ENCODE measurements at places on chromosomes 4 and X.

- DNase-seq, result no peak
Measured at GRCh38 chr4:133524369-133524768, 375.3 kb downstream of the PCDH10 start.

DNA sequence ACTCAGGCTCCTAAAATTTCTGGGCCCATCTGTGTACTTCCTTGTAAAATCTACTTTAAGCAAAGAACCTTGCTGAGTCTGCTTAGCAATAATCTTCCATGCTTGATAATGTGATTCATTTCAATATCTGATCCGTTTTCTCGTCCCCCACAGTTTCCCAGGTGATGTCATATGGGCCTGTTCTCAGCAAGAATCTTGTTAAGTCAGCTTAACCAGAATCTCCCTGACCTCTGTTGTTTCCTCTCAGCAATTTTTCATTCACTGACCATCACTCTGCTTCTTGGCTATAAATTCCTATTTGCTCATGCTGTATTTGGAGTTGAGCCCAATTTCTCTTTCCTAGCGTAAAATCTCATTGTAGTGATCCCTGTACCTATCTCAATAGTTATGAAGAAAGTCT, 13.9 kb downstream of the CSN2 start:
- DNase-seq, result no peak

- DNase-seq, result no peak
Measured at GRCh38 chr4:124433500-124433899, 279.0 kb downstream of the ANKRD50 start.

- DNase-seq, result no peak
Measured at GRCh38 chr4:70754990-70755688, 33.4 kb downstream of the RUFY3 start.

DNA sequence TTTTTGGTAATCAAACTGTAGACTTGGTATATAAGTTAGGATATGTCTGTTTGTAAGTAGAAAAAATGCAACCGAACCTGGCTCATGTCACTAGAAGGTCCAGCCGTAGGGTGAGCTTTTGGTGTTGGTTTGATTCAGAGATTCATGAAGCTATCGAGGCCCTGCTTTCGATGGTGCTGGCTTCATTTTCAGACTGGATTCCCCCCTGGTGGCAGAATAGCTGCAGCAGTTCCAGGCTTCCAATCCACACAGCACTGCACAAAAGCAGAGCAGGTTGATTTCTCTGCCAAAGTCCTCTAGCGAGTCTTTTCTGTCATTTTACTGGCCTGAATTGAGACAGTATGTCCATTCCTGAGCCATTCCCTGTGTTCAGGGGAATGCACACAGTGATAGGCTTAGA, 33.1 kb downstream of the PDK3 start:
- no peak for DNase-seq

DNA sequence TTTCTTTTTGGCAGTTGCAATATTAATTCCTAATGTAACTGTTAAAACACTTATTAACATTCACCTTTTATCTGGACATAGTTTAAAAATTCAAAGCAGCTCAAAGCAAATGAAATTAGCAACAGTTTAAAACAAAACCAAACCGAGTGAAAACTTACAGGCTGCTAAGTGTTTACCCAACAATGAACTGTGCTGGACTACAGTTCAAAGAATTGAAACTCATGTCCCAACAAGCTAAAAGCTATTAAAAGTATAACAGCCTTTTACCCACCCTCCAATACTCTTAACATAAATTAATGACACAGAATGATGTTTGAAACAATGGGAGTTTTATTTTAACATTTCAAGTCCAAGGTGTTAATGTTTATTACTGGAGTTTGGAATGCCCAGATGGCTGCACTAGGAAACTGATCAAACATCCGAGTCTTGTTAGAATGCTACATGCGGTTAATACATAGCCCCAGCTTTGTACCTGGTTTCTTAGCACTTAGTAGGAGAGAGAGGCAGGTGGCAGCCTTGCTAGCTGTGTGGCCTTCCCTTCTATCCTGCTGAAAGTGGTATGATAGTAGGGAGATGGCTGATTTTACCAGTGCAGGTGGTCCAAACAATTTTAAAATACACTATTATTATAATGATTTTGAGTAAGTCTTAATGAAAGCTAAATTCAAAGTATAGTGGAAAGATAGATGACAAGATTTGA, 21.1 kb upstream of the FRYL start:
- DNase-seq, result no peak

DNA sequence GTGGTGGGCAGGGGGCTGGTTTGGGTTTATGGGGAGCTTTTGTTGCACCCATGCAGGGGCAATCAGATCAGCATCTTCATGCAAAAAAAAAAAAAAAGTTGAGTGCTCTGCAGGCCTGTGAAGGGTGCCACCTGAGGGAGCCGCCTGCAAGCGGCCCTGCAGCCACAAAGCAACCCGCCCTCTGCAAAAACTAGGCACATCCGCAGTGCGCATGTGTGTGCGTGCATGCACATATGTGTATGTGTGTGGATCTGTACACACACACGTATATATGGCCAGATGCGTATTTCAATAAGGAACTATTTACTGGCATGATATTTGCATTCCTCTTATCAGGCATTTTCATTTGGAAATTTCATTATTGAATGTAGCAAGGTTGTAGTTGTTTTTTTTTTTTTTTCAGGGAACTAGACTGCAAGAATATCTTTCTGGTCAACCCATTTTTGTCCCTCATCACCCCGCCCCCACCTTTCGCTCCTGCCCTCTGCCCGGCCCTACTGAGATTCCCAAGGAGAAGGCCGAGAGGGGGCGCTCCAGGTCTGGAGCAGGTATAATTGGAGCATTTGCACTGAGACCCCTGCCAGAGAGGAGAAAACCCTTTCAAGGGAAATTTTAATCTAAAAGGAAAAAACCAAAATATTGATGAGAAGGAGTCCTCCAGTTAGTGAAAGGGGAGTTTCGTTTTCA, 18.1 kb downstream of the CCNQ start:
- DNase-seq, result no peak

DNA sequence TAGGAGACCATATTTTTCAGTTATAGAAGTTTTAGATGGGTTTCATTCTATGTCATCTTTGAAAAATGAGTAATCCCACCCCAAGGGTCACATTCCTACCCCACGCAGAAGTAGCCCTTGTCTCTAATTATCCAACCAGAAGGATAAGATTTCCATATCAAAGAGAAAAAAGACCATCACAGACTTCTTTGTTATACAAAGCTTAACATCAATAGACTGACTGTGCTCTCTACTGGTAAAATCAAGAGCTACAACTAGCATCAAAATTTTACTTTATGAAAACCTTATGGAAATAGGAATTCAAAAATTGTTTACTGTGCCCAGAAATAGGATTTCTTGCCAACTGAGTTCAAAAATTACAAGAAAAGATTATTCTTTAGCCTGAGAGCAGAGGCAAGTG, 24.9 kb downstream of the TNMD start:
- no peak for DNase-seq

Measured in HL-60 (cell line).